ENCODE measurements at places on chromosomes 11 and 22. TPM values are rescaled to one million over a fixed set of nuclear protein-coding genes. Genes with fewer than 3 reads are reported as not detected.

Gene TSPAN32
- 73.1 TPM for total RNA-seq

DNA sequence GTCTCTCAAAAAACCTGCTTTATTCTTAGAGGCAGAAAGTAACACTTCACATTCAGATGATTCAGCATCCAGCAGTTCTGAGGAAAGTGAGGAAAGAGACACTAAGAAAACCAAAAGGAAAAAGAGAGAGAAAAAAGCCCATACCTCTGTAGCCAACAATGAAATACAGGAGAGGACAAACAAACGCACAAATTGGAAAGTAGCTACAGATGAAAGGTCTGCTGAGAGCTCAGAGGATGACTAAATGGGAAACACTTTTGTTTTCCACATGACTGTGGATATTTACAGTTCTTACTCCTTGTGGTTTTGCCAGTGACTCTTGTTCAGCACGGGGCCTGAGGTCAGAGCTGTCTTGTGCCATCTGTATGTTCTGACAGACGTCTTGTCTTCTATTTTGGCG, 3.8 kb downstream of the TIMM8B start:
- peaks cover 13% of the 10 kb centered on the region for H3K4me1 ChIP-seq
- DNase-seq, result no peak

- DNase-seq, result no peak
- no peaks in the 10 kb centered on the region for H3K4me1 ChIP-seq
- H3K36me3 ChIP-seq, result no peaks in the 10 kb centered on the region
- no peak overlapping the region for H3K27ac ChIP-seq
- H3K27me3 ChIP-seq, result no peaks in the 10 kb centered on the region
These were observed 332.6 kb upstream of the CHORDC1 start for GRCh38 chr11:90555477-90555876.

Gene F2
- not detected for total RNA-seq

DNA sequence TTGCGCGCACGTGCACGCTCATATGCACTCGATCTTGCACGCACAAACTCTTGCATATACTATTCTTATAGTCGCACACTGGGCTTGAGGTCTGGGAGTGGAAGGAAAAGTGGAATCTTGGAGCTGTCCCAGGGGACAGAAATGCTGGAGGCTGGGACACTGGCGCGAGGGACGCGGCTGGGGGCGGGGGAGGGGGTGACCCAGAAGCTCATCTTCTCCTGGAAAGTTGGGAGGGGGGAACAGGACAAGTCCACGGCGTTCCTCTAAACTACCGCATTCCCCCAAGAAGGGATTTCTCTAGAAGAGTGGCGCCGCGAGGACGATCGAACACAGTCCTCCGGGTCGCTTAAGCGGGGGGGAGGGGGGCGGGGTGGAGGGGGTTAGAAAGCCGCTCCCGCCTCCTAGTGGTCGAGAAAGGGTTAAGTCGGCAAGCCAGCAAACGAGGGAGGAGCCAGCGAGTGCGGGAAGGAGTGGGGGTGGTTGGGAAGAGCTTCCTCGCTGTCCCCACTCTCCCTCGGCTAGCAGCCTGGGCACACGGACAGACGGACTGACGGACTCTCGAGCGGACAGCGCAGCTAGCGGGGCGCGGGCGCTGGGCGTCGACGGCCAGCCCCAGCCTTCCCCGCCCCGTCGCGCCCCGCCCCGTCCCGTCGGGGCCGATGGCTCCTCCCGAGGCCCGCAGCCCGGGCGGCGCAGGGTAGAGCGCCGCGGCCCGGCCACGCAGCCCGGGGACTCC, at the start of gene RTN4RL2:
Gene RTN4RL2, plus strand, starts transcription at position 507 of the 736 bp plus-strand sequence. CDS start 338 bp downstream, outside the sequence.
- peak within 1 kb of the TSS; percentile 74 for H3K4me3 ChIP-seq
- no peak within 1 kb of the TSS for H3K27ac ChIP-seq
- H3K36me3 ChIP-seq, result no peaks in the 10 kb centered on the region

- no peak overlapping the region for H3K4me3 ChIP-seq
- H3K27me3 ChIP-seq, result peaks cover 40% of the 10 kb centered on the region
- no peaks in the 10 kb centered on the region for H3K4me1 ChIP-seq
- H3K27ac ChIP-seq, result no peak overlapping the region
These were observed 89.1 kb downstream of the CELSR1 start for GRCh38 chr22:46448333-46448732.

- no peak overlapping the region for H3K27ac ChIP-seq
- no peaks in the 10 kb centered on the region for H3K4me1 ChIP-seq
- no peak for DNase-seq
- H3K4me3 ChIP-seq, result no peak overlapping the region
- no peaks in the 10 kb centered on the region for H3K27me3 ChIP-seq
These were observed 3.9 kb upstream of the OR4C6 start for GRCh38 chr11:55658031-55658573.

GRCh38 chr11:70030412-70030811, 47.7 kb upstream of the ANO1 start:
- no peaks in the 10 kb centered on the region for H3K36me3 ChIP-seq
- H3K4me3 ChIP-seq, result no peak overlapping the region
- DNase-seq, result no peak
- no peaks in the 10 kb centered on the region for H3K4me1 ChIP-seq
- H3K27me3 ChIP-seq, result no peaks in the 10 kb centered on the region

DNA sequence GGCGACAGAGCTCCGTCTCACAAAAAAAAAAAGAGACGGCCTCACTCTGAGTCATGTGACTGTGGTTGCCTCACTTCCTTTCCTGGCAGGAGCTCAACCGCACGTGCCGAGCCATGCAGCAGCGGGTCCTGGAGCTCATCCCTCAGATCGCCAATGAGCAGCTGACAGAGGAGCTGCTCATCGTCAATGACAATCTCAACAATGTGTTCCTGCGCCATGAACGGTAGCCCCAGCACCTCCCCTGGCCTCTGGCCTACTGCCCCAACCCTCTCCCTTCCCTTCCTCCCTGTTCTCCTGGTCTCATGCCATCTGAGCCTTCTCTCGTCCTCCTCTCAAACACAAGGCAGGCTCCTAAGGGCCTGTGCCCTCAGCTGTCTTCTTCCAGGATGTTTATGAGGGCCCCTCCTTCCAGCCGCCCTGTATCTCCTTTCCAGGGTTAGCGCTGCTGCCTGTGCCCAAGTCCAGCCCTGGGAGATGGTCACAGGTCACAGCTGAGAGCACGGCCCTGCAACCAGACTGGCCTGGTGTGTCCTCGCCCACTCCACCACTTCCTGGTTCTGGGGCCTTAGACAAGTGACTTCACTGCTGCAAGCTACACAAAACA, 30.7 kb downstream of the TOM1 start:
- H3K4me1 ChIP-seq, result peaks cover 40% of the 10 kb centered on the region
- peak; percentile 37 for DNase-seq
- H3K36me3 ChIP-seq, result peaks cover 64% of the 10 kb centered on the region
- no peaks in the 10 kb centered on the region for H3K27me3 ChIP-seq

Gene TNNT3
- 22.1 TPM for total RNA-seq

DNA sequence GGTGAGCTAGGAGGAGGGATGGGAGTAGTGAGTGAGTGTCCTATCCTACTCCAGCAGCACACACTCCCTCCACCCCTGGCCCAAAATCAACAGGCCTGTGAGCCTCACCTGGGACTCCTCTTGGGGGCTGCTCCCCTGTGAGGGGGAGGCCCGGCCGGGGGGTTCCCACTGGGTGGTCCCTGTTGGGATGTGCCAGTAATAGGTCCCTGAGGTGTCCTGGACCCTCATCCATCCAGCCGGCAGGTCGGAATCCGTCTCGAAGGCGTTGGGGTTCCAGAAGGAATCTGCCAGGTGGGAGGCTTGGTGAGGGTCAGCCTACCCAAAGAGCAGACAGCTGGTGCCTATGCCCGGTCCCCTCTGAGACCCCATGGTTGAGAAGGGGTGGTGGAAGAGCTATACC, 13.3 kb downstream of the SMPD1 start:
- no peaks in the 10 kb centered on the region for H3K27me3 ChIP-seq
- H3K4me3 ChIP-seq, result peak overlapping the region; percentile 55
- H3K27ac ChIP-seq, result peak overlapping the region; percentile 90
- H3K4me1 ChIP-seq, result peaks cover 65% of the 10 kb centered on the region
- H3K36me3 ChIP-seq, result no peaks in the 10 kb centered on the region

DNA sequence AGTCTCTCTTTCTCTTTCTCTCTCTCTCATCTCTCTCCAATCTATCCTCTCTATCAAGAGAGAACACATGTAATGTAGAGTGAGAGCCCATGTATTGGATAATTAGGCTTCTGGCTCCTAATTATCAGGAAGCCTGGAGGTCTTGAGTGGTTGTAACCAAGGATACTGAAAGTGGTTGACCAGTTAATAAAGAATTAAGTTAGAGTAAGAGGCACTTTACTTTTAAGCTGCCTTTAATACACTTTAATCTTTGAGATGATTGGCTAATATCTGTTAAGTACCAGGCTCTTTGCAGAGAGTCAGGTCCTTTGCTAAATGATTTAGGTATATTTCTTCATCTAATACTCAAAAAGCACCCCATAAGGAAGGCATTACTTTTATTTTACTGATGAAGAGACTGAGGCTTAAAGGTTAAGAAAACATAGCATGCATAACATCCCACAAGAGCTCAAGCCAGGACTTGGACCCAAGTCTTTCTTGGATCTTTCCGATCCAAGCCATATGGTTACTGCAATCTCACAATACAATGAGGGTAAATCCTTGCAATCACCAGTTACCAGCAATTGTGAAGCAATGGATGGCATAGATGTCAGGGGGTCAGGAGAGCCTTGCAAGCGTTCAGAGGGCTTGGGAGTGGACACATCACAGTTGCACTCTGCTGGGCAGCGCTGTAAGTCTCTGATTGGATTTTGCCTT, 22.1 kb downstream of the CD44 start:
- H3K4me1 ChIP-seq, result peaks cover 91% of the 10 kb centered on the region
- peaks cover 26% of the 10 kb centered on the region for H3K36me3 ChIP-seq
- peak overlapping the region; percentile 99 for H3K27ac ChIP-seq
- DNase-seq, result no peak
- H3K4me3 ChIP-seq, result no peak overlapping the region
- no peaks in the 10 kb centered on the region for H3K27me3 ChIP-seq

Gene SMTN
- 3.8 TPM for total RNA-seq

GRCh38 chr11:111124724-111125123, 120.8 kb upstream of the POU2AF2 start:
- no peak for DNase-seq
- H3K27ac ChIP-seq, result no peak overlapping the region
- no peaks in the 10 kb centered on the region for H3K27me3 ChIP-seq
- H3K4me3 ChIP-seq, result no peak overlapping the region
- H3K36me3 ChIP-seq, result no peaks in the 10 kb centered on the region

GRCh38 chr11:119607726-119608125, 121.3 kb downstream of the NECTIN1 start:
- no peaks in the 10 kb centered on the region for H3K4me1 ChIP-seq
- H3K27me3 ChIP-seq, result no peaks in the 10 kb centered on the region
- DNase-seq, result no peak
- H3K27ac ChIP-seq, result no peak overlapping the region
- H3K4me3 ChIP-seq, result no peak overlapping the region
- H3K36me3 ChIP-seq, result no peaks in the 10 kb centered on the region

- H3K4me1 ChIP-seq, result peaks cover 13% of the 10 kb centered on the region
- peaks cover 11% of the 10 kb centered on the region for H3K27me3 ChIP-seq
- H3K27ac ChIP-seq, result no peak overlapping the region
- H3K4me3 ChIP-seq, result no peak overlapping the region
- DNase-seq, result peak; percentile 58
These were observed 3.1 kb downstream of the ASRGL1 start for GRCh38 chr11:62340269-62340901.

DNA sequence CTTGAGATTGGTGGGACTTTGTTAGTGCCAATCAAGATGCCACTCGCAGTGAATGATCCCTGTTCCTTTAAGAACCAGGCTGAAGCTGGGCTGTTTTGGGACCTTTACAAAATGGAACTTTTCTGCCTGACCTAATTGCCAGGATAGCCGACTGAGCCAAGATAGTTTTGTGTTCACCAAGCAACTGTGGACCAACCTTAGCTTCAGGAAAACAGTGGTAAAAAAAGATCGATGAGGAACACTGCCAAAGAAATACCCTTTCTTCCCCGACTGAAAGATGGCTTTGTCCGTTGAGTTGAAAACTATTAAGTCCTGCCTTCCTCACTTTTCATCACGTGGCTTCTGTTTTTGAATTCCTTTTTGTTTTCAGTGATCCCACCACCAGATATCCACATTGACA, 157.9 kb upstream of the SORL1-AS1 start:
- DNase-seq, result no peak
- no peak overlapping the region for H3K27ac ChIP-seq
- H3K4me3 ChIP-seq, result no peak overlapping the region
- H3K36me3 ChIP-seq, result peaks cover 98% of the 10 kb centered on the region
- no peaks in the 10 kb centered on the region for H3K27me3 ChIP-seq
- H3K4me1 ChIP-seq, result no peaks in the 10 kb centered on the region

Gene TIMM10
- total RNA-seq, result 23.1 TPM

Gene POU2AF2
- total RNA-seq, result not detected

Gene MYBPC3
- total RNA-seq, result not detected

Gene APOL4
- 0.22 TPM for total RNA-seq

- no peak for DNase-seq
- H3K27ac ChIP-seq, result no peak overlapping the region
- no peak overlapping the region for H3K4me3 ChIP-seq
These were observed 57.6 kb downstream of the USP47 start for GRCh38 chr11:11899401-11899800.

Gene DERL3
- 2.7 TPM for total RNA-seq

Gene DAGLA
- 0.38 TPM for total RNA-seq

DNA sequence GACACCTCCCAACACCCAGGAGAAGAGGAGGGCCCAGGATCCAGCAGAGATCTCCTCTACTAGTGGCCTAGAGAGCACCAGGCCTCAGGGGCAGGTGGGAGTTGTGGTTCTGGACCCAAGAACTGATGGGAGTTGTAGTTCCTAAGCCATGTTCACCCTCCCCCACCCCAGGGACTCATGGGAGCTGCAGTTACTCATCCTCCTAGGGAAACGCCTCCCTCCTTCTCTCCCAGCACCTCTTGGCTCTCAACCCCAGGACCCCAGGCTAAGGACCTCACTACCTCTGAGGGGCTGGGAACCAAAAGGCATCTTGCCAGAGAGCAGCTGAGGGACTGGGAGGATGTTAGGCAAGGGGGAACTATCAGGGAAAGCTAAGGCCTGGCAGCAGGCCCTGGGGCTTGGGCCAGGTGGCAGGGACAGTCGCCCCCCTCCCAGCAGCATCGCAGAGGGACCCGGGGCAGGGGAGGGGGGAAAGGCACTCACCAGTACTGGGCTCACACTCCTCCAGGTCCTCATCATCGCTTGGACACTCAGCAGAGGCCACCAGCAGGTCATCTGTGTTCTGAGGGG, 28.9 kb downstream of the SLC22A12 start:
- peaks cover 11% of the 10 kb centered on the region for H3K4me1 ChIP-seq
- H3K27ac ChIP-seq, result no peak overlapping the region
- no peaks in the 10 kb centered on the region for H3K27me3 ChIP-seq
- no peak overlapping the region for H3K4me3 ChIP-seq
